ENCODE measurements at places on chromosomes 6 and 20.

GRCh38 chr20:8535403-8536261 is 403.6 kb downstream of the PLCB1 start:
- no peak for DNase-seq

GRCh38 chr6:68443704-68444103 is 191.4 kb upstream of the ADGRB3 start:
- DNase-seq = no peak

- no peak for DNase-seq
Measured at GRCh38 chr20:51412333-51412871, 130.1 kb downstream of the NFATC2 start.

GRCh38 chr20:63293456-63293855 is 470 bp downstream of the COL20A1 start:
- DNase-seq = no peak

DNA sequence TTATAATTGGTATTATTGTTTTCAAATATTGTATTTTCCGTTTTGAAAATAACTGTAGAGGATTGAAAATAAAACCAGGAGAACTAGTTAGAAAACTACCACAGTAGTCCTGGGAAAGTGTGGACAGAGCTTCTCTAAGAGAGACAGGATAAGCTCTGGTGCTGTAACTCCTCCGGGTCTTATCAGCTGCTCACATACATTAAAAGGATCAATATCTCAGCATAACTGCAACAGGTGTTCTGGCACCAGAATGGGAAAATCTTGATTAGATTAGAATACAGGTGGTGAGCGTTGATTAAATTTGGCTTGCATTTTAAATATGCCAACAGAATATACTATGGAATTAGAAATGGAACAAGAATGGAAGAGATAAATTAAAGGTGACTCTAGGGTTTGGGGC is 1138.9 kb upstream of the ADGRB3 start:
- no peak for DNase-seq

DNA sequence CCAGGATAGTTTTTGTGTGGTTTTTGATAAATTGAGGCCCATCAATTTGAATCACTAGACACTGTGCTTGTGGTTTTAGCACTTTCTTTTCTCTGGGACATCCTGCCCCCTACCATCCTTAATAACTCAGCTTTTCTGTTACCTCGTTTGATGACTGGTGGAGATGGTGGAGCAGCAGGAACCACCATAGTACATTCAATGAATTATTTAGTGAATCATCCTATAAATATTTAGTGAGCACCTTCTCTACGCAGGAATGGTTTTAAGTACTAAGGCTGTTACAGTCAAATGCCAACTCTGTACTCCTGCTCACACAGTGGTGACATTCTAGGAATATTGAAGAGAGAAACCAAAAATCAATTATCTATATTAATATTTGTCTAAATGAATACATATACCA is 585.2 kb downstream of the HAO1 start:
- no peak for DNase-seq

- DNase-seq = no peak
Measured at GRCh38 chr6:29527126-29527525, 32.4 kb downstream of the UBD start.

DNA sequence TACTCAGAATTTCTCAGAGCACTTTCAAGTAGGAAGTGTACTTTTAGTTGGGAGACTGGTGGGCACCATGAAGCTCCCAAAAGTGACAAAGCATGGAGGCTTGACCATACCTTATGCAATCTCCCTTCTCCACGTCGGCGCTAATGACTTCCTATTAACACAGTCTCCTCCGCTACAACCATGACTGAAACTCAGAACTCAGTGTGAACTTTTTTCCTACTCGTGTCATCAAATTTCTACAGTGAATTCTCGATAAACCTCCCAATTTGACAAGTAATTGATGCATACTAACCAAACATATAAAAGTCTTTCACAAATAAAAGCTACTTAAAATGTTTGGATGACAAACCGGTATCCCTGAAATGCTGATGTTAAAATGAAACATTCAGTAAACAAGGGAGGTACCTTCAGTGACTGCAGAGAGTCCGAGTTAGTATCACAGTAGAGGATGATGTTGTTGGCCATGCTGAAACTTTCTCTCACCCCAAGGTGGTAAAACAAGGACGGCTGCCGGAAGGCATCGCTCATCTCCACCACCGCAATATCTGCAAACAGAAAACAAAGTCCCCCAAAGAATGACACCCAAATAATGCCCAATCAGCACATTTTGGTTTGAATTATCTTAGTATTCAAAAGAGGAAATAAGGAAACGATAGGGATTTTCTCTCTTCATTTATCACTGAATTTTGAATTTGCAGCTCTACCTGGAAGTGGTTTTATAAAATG is 72.1 kb downstream of the MAP3K5 start:
- no peak for DNase-seq

GRCh38 chr20:10322073-10323012 is 103.7 kb downstream of the SNAP25 start:
- no peak for DNase-seq

GRCh38 chr20:8647961-8648441 is 420.9 kb upstream of the PLCB4 start:
- no peak for DNase-seq

DNA sequence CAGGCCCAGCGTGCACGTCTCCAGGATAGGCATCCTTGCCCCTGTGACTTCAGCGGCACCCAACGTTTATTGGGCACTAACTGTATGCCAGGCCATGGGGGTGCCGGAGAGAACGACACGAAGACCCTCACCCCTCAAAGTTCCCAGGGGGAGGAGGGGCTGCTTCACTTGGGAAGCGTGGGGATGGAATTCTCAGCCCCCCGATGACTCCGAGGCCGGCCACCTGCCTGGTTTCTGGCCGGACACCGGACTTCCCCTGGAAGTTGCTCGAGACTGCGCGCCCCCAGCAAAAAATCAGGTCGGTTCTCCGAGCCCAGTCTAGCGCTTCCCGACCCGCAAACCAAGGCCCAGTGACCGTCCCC is 275 bp upstream of the MAVS start:
- no peak for DNase-seq

- no peak for DNase-seq
Measured at GRCh38 chr6:20769631-20770030, 235.4 kb downstream of the CDKAL1 start.

GRCh38 chr6:117352466-117353081 is 73.2 kb downstream of the ROS1 start:
- DNase-seq = no peak

GRCh38 chr6:35016502-35017321 is 124.4 kb downstream of the TCP11 start:
- no peak for DNase-seq

DNA sequence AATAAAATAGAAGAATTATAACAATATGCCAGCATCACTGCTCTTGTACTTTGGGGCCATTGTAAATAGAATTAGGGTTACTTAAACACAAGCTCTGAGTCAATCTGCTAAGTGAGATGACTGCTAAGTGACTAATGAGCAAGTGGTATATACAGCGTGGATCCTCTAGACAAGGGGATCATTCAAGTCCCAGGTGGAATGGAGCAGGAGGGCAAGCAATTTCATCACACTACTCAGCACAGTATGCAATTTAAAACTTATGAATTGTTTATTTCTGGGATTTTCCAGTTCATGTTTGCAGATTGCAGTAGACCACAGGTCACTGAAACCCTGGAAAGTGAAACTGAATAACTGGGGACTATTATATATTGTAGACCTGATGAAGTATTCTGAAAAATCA is 235.3 kb downstream of the BTBD3 start:
- DNase-seq = no peak

DNA sequence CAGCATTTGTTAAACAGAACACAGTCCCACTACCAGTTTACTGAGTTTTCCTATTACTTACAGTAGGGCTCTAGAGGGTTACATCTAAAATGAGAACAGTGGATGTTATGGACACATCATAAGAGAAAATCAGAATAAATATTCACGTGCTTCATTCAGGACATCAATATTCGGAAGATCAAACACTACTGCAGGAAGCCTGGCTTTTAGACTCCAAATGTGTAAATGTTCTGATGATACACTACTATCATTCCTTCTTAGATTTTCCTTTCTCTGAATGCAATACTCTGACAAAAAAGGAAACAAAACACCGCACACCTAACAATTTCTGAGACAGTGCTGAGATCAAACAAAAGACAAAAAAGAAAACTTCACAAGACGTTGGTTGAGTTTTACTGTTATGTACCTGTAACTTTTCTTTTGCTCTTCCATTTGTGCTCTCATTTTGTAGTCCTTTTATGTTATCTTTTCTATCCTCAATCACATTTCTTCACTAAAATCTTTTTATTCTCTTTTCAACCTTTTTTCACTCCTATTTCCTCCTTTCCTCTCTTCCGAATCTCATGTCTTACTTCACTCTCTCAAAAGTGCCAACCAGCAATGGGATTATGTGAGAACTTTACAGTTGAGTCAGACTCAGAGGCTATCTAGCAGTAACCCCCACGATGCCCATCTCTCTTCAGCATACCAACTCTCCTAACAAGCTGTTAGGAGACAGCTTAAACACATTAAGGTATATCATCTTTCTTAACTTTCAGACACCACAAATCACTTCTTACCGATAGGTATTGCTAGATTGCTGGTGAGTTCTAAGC is 1.7 kb downstream of the FAM184A start:
- no peak for DNase-seq

Data from tibial nerve (tissue), 4 donors.